ENCODE measurements at places on chromosomes 4 and X.

GRCh38 chr4:98623126-98623802 is 35.1 kb downstream of the TSPAN5 start:
- no peak for DNase-seq

DNA sequence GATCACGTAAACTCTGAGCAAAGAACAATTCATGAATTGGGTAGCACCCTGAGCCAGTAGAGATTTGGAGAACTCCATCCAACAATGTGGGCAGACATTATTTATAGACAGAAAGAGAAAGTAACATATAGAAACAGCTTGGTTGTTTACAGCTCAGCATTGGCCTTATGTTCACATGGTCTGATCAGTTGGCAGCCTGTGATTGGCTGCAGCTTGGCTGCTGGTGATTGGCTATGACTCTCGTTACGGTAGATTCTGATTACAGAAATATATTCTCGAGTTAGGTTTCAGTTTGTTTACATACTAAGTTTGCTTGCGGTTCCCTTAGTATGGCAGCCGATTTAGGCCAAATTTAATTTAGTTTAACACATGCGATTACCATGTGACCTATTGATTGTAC is 663.4 kb downstream of the RAPGEF2 start:
- DNase-seq, result no peak

GRCh38 chr4:110849461-110849860 is 226.6 kb upstream of the PITX2 start:
- no peak for DNase-seq

DNA sequence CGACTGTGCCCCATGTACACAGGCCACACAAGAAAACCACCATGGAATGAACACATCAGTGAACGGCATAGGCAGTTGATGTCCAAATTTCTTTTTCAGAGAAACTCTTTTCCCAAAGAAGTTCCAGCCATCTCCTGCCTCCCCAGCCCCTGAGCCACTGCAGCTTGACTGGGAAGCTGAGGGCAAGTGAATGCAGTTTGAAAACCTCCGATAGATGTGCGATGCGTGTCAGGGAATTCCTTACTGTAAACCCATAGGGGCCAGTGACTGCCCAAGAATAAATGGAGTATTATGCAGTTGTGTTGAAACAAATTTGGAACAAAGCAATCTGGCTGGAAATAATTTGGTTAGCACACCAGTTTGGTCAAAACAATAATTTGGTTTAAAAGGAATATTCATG is 72.1 kb downstream of the ENPP6 start:
- DNase-seq, result no peak

DNA sequence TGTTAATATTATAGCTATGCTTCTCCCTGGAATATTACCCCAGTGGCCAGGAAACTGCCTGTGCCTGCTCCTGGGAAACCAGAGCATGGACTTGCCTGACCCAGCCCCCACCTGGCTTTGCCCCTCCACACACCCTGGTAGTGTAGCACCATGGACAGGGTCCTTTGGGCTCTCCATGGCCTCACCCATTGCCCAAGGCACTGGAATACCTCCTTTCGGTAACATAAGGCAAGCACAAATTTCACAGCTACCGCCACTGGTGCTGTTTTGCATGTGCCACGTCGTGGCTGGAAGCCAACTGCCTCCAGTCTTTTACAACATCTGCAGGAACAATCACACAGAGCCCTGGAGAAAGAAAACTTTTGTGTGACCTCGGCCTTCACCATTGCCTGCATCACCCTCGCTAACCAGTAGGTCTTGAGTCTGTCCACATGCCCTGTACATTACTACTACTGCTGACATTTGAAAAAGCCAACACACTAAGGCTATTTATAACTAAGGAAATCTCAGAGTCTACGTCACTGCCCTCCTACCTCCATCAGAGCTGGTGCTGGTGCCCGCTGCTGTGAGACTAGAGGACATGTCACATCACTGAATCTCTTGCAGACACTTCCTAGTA is 47.7 kb downstream of the HPGD start:
- no peak for DNase-seq

DNA sequence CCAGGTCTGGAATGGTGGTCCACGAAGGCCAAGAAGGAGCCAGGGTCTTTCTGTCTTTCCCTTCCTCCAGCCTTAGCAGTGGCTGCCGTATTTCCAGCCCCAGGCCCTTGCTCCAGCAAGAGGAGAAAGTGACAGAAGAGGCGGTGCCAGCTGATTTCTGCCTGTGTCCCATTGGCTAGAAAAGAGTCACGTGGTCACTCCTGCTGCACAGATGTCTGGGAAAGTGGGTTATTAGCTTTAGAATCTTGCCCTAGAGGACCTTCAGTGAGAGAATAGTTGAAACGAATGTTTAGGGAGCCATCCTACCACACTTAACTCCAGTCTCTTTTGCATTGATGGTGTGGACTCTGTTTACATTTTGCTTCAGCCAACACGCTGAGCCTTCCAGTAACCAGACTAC is 99.3 kb upstream of the BCOR start:
- no peak for DNase-seq

GRCh38 chr4:150974750-150975149 is 40.3 kb downstream of the LRBA start:
- DNase-seq, result no peak

GRCh38 chr4:102637391-102637790 is 123.4 kb downstream of the MANBA start:
- peak; percentile 24 for DNase-seq

DNA sequence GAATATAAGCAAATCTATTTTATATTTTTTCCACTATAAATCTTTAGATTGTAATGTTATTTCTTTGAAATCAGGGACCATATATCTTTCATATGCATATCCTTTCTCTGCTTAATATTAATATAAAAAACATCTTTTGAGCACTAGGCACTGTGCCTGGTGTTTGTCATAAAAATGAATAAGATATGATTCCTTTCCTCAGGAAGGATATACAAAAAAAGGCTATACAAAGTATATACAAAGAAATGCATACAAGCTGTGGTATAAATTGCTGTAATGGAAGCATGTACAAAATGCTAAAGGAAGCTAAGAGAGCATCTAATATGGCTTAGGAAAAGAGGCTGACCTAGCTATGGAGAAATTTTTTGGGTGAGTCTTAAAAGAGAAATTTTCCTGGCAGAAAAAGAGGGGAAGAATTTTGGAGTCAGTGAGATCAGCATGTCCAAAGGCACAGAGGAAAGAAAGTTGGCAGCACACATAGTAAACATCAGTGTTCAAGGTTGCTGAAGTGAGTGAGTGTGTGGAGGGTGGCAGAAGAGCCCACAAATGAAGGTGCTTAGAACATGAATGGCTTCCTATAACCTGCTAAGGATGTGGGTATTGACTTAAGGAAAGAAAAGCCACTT is 500.0 kb downstream of the SPRY1 start:
- no peak for DNase-seq

DNA sequence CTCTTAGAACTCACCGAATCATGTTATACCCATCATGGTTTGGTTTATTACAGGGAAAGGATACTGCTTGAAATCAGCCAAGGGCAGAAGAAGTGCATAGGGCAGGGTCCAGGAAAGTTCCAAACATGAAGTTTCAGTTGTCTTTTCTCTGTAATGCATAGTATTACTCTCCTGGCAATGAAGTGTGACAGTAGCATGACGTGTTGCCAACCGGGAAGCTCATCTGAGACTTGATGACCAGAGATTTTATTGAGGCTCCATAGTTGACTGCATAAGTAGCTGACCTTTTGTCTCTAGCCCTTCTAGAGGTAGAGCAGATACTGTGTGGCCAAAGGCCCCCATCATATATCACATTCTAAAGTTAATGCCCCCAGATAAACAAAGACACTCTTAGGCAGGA is 72.1 kb downstream of the BEND4 start:
- no peak for DNase-seq
